ENCODE measurements at places on chromosomes 16 and 17.

DNA sequence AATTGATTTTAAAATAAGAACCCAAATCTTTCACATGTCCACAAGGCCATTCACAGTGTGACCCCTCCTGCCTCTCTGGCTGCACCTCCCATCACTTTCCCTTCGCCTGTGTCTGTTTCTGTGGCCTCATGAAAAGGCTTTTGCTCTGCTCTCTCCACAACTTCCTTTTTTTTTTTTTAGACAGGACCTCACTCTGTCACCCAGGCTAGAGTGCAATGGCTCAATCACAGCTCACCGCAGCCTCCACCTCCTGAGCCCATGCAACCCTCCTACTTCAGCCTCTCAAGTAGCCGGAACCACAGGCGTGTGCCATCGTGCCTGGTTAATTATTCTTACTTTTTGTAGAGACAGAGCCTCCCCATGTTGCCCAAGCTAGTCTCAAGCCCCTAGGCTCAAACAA lies 197.1 kb downstream of the ABCC12 start:
- DNase-seq: no peak

DNA sequence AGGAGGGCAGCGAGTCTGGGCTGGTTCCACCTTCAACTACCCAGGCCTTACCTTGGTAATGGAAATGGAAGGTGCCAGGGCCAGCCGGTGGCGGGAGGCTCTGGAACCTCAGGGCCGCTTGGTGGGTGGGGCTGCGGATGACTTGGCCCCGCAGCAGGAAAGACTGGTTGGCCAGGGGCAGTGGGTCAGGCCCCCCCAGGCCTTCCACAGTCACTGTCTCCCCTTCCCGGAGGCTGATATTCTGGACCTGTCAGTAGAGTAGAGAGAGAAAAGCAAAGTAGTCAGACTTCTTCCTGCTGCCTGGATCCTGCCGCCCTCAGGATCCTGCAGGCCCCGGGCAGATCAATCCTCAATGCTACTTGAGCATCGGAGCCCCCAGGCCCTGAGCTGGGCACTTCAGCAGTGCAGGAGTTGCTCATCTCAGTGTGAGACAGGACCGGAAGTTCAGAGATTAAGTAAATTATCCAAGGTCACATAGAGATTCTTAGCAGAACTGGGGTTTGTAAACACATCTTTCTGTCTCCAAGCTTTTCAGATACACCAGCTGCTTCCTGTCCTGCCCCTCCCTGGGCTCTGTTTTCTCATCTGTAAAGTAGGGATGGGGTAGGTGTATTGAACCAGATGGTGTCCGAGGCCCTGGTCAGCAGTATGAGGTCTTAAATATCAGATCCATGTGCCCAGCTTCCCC lies 18.5 kb upstream of the PHF12 start:
- DNase-seq: no peak

DNA sequence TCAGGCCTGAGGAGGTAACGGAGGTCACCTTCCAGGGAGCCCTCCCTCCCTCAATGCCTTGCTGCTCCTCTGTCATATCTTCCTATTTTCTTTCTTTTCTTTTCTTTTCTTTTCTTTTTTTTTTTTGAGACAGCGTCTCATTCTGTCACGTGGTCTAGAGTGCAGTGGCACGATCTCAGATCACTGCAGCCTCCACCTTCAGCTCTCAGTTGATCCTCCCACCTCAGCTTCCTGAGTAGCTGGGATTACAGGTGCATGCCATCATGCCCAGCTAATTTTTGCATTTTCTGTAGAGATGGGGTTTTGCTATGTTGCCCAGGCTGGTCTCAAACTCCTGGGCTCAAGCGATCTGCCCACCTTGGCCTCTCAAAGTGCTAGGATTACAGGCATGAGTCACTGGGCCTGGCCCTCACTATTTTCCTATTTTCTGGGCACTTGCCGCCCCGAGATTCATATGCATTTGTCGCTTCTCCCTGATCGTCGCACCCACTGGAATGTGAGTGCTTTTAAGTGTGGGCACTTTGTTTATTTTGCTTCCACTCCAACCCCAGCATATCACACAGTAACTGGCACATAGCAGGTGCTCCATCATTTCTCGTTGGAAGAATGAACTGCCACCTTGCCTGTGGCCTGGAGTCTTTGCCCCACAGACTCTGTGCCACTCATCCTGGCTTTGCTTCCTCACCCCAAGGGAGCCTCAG lies 31.7 kb downstream of the CPNE2 start:
- no peak for DNase-seq

DNA sequence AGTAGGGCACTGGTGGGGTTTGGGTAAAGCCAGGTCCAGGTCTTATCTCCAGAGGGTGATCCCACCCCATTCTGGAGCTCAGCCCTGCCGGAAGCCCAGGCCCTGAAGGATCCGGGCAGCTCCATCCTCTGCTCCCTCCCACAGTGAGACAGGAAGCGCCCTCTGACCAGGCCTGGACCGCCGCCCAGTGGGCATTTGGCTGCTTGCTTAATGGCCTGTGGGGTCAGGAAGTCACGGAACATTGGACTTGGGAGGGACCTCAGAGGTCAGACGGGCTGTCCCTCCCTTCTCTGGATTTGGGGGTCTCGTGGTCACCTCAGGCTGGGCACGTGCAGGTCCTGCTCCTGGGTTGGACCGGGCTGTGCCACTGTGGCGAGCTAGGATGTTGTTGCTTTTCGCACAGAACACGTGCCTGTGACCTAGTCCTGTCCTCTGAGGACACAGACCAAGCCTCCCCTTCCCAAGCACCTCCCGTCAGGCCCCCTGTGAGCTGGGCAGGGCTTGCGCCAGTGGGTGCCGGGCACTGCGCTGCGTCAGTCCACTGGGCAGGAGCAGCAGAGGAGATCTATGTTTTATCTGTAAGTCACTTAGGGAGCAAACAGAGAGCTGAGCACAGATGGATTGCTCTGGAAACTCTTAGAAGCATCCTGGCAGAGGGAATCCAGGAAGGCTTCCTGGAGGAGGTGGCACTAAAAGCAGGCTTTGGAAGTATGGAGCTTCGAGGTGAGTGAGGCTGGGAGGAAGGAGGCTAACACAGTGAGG lies 49.4 kb upstream of the GSE1 start:
- DNase-seq: no peak

- no peak for DNase-seq
Measured at GRCh38 chr17:49513641-49514040, 18.5 kb downstream of the NGFR start.
